NAMALWA (cell line): ENCODE measurements at places on chromosomes 16 and 17.

- no peak for DNase-seq
Measured at GRCh38 chr17:76528156-76528527, 9.4 kb downstream of the CYGB start.

- DNase-seq, result no peak
Measured at GRCh38 chr17:7846765-7847661, 7.9 kb upstream of the TMEM88 start.

GRCh38 chr17:61400066-61400716 lies 548 bp downstream of the TBX2 start:
- no peak for DNase-seq

DNA sequence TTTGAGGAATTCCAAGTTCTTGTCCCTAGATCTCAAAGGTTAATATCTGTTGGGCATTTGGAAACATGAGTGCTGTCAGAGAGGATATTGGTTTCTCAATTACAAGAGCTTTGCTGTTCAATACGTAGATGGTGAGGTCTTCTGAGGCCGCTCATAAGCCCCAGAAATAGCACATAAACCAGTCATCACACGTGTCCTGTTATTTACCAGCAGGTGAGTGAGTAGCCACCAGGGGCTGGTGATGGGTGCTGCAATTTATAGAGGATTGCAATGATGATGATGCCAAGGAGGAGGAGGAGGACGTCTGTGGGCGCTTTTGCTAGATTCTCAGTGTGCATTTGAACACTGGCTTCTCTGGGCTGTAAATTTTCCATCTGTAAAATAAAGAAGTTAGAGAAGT lies 89.0 kb downstream of the SALL1 start:
- no peak for DNase-seq

DNA sequence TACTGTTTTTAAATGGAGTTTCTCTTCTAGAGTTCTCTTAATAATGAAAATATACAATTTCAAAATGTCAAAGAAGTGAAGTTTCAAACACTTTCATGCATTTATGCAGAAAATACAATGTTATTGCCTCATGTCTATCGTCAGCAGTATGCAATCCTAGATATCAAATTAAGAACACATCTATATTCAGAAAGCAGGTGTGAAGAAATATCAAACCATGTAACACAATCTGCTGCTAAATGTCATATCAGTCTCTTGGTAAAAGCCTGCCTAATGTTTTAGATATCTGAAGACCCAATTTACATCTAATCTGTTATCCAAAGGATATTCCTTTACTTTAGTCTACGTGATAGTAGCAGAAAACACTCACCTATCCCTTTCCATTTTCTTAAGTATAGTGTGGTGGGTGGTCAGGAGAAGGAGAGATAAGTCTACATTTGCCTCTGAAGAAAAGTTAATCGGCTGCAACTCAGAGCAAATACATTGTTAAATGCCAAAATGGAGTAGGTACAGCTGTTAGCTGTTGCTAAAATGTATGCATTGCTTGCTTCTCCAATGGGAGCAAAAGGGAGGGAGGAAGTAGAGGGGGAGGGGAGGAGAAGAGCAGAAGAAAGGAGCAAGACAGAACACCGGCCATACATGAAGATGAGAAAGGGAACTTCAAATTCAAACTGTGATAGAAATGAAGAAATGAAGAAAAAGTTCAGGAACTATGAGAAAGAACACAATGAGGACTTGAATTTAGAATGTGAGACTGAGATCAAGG lies 64.9 kb downstream of the ITFG1 start:
- DNase-seq, result no peak

DNA sequence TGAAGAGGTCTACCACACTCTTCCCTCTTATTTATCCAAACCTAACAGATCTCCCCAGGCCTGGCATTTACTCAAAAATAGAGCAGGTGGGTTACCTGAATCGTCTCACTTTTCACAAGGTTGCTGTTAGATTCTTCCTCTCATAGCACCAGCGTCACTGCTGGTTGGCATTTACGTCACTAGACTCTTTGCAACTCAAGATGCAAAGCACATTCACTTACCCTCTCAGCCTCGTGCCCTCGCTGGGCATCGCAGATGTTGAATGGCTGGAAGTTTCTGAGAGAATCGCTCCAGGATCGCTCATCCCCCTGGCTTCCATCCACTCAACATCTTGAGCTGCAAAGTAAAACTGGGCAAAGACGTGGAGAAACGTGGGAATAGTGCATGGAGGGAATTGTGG lies 21.9 kb downstream of the GSG1L start:
- DNase-seq, result no peak

- no peak for DNase-seq
Measured at GRCh38 chr17:45408611-45409421, 23.9 kb downstream of the ARHGAP27 start.

DNA sequence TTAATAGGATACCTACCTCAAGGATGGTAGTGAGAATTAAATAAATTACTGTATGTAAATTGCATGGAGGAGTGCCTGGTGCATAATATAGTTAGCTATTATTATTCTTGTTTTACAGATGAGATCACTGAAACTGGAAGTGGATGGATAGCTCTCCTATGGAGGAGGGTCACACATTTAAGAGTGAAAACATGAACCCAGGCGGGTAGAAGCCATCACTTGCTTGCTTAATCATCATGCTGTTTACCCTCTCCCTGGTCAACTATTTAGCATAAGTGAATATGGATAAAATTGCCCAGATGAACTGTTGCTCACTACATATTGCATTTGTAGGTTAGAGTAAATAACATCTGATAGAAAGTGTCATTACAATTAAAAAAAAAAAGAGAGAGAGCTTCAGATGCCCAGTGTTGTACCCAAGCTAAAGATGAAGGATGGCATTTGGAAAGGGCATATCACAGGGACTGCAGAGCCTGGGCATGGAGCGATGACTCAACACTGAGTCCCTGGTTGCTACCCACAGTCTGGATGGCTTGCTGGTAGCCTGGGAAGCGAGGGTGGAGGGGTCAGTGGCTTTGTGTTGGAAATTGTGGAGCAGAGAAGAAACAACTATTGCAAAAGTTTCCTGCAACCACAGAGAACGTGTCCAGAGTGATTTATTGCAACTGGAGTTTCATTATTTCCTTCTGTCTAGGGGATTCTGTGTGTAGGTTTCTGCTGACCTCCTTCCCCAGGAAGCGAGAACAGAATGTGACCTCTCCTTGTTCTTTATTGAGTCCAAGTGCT lies 414.4 kb downstream of the SHISA9 start:
- no peak for DNase-seq

DNA sequence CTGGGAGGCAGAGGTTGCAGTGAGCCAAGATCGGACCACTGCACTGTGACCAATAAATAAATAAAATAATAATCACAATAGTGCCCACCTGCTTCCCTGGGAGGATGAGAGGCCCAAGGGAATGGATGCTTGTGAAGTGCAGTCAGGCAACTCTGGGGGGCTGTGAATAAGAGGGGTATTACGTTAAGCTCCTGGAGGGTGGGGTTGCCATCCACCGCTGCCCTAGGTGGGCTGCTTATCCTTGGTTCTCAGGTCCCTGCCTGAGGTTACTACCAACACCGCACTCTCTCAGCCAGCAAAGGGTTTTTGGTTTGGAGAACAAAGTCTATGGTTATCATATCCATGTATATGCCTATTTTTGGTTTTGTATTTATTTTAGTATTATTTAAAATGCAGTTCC lies 48.6 kb upstream of the CBFA2T3 start:
- DNase-seq, result no peak

GRCh38 chr17:72614476-72614870 lies 478.0 kb downstream of the SLC39A11 start:
- DNase-seq, result no peak

GRCh38 chr17:82287868-82288801 lies 14.6 kb upstream of the CSNK1D start:
- DNase-seq, result no peak

- no peak for DNase-seq
Measured at GRCh38 chr16:74667255-74667700, 601 bp upstream of the RFWD3 start.

DNA sequence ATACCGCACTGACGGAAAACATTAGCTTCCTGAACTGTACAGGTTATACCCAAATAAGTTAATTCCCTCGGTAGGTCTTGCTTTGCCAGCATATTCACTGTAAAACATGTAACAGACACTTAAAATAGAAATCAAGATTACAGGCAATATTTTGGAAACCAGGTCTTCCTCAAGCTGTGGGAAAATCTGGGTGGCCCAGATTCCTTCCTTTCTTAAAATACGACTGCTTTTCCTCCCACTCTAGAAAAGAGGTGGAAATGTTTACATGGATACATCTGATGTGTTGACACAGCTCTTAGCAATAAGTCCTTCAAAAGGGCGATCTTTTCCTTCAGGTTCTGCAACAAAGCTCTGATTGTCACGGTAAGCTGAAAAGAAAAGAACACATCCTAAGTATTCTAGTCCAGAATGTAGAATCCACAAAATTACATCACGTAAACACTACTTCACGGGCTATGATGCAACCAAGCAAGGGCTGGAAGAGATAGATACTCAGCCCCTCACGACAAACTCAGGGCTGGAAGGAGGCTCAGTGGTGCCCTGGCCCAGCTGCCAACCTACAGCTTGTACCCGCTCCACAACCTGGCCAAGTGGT lies 18.4 kb downstream of the STX8 start:
- no peak for DNase-seq

DNA sequence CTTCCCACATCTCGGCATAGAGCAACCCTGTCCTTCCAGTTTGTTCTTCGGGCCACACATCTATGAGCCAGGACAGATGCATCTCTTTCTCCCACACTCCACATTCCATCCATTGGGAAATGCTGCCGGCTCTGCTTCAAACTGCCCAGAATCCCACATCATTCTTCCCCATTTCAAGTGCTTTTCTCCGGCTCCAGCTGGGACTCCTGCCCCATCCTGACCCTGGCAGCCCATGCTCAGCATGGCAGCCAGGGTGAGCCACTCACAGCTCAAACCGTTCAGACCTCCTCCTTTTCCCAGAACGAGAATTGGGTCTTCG lies 132.8 kb upstream of the SDK2 start:
- DNase-seq, result no peak

DNA sequence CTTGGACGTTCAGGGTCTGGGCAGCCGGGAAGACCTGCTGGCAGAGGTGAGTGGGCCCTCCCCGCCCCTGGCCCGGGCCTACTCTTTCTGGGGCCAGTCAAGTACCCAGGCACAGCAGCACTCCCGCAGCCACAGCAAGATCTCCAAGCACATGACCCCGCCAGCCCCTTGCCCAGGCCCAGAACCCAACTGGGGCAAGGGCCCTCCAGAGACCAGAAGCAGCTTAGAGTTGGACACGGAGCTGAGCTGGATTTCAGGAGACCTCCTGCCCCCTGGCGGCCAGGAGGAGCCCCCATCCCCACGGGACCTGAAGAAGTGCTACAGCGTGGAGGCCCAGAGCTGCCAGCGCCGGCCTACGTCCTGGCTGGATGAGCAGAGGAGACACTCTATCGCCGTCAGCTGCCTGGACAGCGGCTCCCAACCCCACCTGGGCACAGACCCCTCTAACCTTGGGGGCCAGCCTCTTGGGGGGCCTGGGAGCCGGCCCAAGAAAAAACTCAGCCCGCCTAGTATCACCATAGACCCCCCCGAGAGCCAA lies 8.6 kb upstream of the ABCC3 start:
- DNase-seq, result peak; percentile 84

- DNase-seq, result no peak
Measured at GRCh38 chr17:41647038-41647813, 22.9 kb upstream of the KRT17 start.

DNA sequence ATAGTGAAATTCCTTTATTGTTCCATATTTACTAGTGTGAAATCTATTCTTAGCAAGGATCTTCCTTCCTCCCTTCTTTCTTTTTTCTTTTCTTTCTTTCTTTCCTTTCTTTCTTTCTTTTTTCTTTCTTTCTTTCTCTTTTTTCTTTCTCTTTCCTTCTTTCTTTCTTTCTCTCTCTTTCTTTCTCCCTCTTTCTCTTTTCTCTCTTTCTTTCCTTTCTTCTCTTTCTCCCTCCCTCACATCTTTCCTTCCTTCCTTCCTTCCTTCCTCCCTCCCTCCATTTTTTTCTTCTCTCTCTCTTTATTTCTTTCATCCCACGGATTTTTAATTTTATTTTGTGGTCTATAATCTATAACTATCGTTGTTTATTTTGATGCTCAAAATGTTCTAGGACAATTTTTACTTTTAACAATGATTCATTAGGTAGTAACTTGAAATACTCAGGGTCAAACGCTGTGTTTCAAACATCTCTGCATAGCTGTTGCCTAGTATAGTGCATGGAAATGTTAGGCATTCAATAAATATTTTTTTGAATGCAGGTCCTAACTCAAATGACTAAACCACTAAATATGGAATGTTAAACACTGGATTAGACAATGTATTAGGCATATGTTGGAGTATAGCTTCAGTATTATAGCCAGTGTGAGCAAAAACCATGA lies 178.3 kb downstream of the MAP2K6 start:
- no peak for DNase-seq

DNA sequence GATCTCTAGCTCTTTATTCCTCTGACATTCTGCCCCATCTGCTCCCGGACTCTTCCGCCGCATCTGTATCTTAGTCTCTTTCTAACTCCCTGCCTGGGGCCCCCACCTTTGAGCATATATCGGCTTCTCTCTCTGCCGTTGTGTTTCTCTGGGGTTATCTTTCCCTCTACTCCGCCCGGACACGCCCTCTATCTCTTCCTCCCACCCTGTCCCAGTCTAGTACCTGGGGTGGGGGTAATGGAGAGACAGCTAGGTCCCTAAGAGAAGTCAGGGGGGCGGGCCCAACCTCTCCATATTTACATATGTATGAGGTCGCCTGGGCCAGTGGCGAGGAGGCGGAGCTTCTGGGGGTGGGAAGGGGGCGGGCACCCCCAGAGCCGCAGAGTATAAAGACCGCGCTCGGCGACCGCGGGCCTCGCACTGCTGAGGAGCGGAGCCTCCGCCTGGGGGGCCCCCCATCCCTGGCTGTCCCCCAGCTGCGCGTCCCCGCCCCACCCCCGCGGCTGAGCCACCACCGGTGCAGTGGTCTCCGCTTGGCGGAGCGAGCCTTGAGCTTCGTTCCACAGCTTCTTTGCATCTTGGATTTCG lies at the start of gene ATP1B2:
Gene ATP1B2 (plus strand): TSS at position 418 of the 588 bp plus-strand sequence. CDS start 593 bp downstream, outside the sequence.
- DNase-seq, result peak; percentile 69

DNA sequence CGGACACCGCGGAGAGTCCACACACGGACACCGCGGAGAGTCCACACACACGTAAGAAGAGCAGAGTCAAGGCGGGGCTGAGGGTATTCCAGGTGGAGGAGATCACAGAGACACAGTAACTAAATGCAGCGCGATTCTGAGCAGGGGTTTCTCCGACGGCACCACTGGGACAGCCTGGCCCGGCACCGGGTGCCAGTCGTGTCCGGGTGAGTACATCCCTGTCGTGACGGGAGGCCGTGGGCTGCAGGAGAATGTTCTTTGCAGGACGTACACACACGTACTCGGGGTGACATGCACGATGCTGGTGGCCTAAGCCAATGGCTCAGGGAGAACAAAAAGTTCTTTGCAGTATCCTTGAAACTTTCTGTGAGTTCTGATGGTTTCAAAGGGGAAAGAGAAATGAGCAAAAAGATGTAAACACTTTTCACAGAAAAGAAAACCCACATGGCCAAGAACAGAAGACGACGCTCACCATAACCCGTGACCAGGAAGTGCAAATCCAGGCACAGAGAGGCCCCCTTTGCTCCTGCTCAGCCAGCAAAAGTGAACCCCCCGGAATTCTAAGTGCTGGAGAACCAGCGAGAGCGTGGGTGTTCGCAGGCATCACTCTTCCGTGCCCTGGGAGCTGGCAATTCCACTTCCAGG lies 53.7 kb upstream of the METRNL start:
- DNase-seq, result no peak

GRCh38 chr17:50908860-50909764 lies 43.0 kb upstream of the TOB1 start:
- peak; percentile 30 for DNase-seq

GRCh38 chr17:43881758-43882505 lies 25.4 kb downstream of the MPP2 start:
- no peak for DNase-seq

GRCh38 chr16:1037394-1038257 lies 34.9 kb upstream of the SSTR5 start:
- DNase-seq, result no peak
